Cortex of kidney (tissue), 1 donor: ENCODE measurements at places on chromosomes 12 and 14.

DNA sequence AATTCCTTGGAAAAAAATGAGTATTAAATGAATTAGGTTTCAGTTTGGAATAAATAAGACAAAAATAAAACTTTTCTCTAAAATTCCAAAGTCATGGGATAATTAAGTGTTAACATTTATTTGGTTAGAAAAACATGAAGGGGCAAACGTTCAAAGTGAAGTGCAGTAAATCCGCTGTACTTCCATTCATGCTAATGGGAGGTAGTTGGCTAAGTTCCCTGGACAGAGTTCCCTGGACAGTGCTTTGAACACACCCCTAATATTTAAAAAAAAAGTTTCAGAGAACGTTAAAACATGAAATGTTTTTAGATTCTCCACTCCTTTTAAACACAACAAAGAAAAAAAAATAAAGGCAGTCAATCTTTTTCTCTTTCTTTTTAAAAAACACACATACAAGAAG, 16.3 kb downstream of the ALX1 start:
- no peak for DNase-seq

DNA sequence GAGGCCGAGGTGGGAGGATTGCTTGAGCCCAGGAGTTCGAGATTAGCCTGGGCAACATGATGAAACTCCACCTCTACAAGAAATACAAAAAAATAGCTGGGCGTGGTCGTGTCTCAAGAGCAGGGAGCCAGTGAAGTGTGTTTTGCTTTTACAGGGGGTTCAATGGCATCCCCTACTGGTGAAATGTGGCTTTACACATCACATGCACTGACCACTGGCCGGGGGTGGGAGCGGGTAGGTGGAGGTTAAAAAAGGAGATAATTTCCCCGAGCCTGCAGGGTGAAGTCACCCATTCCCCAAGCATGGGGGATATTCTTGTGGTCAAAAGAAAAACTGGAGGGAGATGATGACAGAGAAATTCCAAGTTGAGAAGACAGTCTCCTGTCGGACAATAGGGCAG, 63.6 kb upstream of the PWP1 start:
- DNase-seq: no peak

GRCh38 chr12:110543252-110543959, 39.7 kb downstream of the PPTC7 start:
- no peak for DNase-seq

DNA sequence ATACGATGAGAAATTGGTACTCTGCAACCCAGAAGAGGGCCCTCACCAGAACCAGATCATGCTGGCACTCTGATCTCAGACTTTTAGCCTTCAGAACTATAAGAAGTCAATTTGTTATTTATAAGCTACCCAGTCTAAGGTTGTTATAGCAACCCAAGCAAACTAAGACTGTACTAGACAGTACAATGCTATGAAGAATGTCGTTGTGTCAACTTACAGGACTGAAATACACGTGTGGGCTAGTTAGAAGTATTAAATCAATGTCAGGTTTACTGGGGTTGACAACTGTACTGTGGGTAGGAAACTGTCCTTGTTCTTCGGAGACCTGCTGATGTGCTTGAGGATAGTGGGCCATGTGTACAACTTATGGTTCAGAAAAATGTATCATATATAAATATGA, 19.7 kb downstream of the DUSP16 start:
- no peak for DNase-seq

- DNase-seq: no peak
These were observed 3.0 kb downstream of the LGR5 start for GRCh38 chr12:71442567-71442931.

DNA sequence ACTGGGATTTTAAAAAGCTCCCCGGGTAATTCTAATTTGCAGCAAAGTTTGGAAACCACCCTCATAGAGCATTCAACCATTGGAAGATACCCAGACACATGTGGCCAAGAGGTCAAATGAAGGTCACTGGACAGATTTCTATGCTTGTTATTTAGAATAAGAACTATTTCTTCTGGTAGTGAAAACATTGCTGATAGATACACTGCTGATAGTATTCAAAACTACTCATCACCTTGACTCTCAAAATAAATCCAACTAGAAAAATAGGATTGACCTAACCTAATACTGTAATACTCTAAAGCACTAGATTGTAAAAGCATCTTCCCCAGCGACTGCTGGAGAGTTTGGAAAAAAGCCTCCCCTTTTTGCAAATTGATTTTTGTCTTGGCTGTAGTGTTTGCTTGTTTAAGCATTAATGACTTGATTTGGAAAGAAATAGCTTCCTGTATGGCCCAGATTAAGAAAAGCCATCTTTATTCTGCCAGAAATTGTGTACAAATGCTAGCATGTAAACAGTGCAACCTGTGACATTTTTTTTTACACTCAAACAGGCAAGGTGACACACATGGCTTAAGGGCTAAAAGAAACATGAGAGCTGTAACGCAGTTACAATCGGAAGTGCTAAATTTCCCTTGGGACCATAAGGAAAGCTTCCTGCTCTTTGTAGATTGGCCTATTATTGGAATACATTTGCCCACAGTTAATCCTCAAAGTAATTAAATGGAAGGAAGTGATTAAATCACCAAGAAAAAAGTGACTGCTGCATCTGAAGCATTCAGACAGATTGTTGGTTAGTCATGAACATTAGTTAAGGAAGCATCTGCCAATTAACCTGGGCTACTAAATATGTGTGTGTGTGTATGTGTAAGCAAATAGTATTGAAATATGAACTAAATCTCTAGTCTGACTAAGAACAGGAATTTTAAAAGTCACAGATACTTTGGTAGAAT, 356.5 kb upstream of the ATP2B1 start:
- no peak for DNase-seq

GRCh38 chr12:48744251-48745008, 27.9 kb upstream of the CCNT1 start:
- DNase-seq: no peak

GRCh38 chr12:81992461-81992860, 233.3 kb upstream of the PPFIA2 start:
- no peak for DNase-seq

- no peak for DNase-seq
These were observed 99.5 kb downstream of the OTOGL start for GRCh38 chr12:80198782-80199337.

- no peak for DNase-seq
These were observed 101.3 kb downstream of the TMX1 start for GRCh38 chr14:51341338-51341737.

DNA sequence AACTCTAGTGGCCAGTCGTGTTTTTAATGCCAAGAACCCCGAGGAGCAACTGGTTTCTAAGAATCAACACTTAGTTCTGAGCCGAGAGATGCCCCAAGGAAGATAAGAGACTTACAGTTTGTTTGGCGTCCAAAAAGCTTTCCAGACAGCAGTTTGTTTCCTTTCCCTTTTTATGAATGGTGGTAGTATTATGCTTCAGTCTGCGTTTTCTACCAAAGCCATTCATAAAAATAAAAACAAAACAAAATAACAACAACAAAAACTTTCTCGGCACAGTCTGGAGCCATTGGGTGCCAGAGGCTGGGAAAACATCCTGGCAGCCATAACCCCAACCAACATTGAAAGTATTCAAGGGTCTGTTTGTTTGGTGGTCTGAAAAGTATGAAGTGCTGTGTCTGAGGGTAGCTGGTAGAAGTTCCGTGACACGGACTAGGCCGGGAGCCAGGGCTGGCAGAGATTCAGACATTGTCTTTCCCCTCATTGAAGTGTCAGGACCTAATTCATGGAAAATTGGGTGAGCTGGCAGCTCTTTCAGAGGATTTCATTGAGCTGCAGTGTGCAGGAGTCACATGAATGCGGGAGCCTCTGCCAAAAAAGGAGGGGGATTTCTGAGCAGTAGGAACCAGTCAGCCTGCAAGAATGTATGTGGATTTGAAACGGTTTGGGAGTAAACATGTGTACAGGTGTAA, 124.2 kb downstream of the HMGA2 start:
- DNase-seq: no peak

DNA sequence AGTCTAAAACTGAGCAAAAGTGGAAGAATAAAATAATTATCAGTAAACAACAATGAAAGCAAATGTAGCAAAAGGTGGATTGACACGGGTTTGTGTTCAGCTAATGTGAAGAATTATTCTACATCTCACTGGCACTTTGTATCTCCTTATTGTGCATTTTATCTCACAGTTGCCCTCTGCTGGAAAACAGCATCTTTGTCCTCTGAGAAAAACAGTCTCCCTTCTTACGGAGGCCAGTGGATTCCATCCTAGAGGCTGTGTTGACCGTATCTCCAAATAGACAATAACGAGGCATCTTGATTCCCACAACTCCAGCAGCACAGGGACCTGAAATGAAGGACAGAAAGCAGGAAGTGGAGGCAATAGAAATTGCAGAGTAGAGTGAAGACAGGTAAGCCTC, 51.3 kb upstream of the PLBD1 start:
- DNase-seq: no peak

- no peak for DNase-seq
These were observed 1.1 kb upstream of the PPP1R13B start for GRCh38 chr14:103848175-103849077.

DNA sequence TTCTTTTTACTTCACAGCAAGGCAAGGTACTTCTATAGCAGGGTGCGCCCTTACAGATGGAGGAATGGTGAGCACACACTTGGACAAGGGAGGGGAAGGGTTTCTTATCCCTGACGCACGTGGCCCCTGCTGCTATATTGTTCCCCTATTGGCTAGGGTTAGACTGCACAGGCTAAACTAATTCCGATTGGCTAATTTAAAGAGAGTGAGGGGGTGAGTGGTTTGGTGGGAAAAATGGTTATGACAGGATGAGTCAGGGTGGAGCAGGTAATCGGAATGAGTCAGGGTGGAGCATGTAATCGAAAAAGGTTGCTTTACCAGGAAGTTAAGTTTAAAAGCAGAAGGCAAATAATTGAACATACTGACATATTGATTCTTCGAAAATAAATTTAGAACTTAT, 23.7 kb upstream of the RAB21 start:
- no peak for DNase-seq

DNA sequence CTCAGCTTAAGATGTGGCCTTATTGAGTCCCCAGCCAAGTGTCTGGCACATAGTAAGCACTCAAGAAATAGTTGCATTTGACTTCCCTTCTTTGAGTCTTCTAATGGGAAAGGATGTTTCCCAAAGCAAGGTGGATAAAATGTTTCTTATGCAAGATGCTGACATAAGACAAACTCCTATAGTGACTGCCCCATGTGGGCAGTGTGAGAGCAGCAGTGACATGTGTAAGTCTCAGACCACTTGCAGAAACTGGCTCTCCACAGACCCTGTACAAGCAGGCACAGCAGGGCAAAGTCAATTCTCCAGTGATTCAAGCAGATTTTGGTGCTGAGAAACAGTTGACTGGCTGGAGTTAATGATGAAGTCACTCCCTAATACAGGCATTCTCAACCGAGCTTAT, 255.3 kb downstream of the ANO2 start:
- DNase-seq: no peak

DNA sequence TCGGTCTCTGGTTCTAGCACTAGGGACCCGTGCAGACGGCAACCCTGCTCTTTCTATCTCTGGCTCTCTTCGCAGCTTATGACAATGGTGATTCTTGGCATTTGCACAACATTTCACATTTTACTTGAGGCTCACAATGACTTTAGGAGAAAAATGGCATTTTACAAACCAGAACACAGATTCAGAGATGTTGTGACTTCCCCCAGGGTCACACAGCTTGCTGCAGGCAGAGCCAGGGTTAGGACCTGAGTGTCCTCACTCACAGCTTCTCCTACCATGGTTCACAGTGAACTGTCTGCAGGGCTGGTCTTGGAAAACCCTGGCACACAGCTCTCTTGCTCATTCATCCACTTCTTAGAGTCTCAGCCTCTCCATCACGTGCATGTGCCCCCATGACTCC, 23.7 kb downstream of the P2RX7 start:
- DNase-seq: no peak

DNA sequence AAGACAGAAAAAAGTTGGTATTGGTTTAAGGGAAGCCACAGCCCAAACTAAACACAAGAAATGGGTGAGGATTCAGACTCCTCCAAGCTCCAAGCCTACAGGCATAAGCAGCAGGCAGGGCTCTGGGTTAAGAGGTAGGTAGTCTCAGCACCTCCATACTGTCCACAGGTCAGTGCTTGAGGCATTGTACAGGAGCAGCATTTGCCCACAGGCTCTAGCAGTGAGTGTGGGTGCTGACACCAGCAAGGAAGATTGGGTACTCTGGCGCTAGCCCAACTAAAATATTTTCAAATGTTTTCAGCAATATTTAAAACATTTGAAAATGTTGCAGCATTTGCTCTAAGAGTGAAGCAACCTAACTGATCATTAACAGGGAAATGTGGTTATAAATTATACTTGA, 33.1 kb downstream of the FERMT2 start:
- DNase-seq: no peak

- DNase-seq: no peak
These were observed 63.8 kb downstream of the MVK start for GRCh38 chr12:109637348-109637747.

GRCh38 chr12:77850129-77850528, 19.4 kb downstream of the NAV3 start:
- no peak for DNase-seq

- no peak for DNase-seq
These were observed 79.5 kb downstream of the SINHCAF start for GRCh38 chr12:31246470-31246850.

DNA sequence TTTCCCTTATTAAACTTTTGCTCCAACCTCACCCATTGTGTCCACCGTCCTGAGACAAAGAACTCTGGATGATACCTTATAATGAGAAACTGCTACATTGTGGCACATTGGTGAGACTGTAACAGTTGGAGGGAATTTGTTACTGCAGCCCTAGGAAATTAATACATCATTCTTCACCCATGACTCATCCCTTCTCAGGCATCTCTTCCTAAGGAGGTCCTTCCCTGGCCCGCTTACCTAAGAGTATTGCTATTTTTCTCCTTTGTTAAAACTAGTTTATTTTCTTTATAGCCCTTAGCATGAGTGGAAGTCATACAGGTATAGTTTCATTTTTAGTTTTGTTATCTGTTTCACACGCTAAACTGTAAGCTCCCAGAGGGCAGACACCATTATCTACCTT, 87.1 kb downstream of the TMEM260 start:
- no peak for DNase-seq

GRCh38 chr12:24778486-24779304, 170.2 kb downstream of the BCAT1 start:
- DNase-seq: no peak

- DNase-seq: no peak
These were observed 156.0 kb downstream of the EGLN3 start for GRCh38 chr14:33794791-33795305.

DNA sequence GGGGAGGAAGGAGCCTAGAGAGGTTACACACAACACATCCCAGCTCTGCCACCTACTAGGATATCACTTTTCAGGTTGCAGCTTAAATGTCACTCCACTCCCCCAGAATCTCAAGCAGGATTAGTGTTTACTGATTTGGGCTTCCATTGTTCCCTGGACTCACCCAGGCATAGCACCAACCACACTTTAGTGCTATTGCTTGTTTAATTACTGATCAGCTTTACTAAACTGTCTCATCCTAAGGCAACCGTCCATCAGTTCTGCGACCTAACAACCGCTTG, 6.1 kb upstream of the KRT18 start:
- no peak for DNase-seq

DNA sequence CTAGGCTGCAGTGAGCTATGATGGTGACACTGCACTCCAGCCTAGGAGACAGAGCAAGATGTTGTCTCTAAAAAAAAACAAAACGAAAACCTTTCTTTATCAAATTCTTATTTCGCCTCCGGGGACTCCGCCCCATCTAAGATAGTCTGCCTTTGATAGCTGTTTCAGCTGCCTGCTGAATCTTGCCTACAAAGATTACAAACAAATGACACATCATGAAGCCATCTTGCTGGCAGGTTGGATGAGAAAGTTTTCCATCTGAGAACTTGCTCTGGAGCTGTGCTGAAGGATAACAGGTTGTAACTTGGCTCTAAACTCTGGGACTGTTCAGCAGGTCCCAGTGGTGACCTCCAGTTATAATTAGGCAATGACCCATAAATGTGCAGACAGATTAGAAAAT, 41.8 kb upstream of the AEBP2 start:
- DNase-seq: no peak
